ENCODE measurements at places on chromosomes 7 and 10.

- DNase-seq, result no peak
These were observed 83.8 kb downstream of the DLG5 start for GRCh38 chr10:77842652-77843212.

DNA sequence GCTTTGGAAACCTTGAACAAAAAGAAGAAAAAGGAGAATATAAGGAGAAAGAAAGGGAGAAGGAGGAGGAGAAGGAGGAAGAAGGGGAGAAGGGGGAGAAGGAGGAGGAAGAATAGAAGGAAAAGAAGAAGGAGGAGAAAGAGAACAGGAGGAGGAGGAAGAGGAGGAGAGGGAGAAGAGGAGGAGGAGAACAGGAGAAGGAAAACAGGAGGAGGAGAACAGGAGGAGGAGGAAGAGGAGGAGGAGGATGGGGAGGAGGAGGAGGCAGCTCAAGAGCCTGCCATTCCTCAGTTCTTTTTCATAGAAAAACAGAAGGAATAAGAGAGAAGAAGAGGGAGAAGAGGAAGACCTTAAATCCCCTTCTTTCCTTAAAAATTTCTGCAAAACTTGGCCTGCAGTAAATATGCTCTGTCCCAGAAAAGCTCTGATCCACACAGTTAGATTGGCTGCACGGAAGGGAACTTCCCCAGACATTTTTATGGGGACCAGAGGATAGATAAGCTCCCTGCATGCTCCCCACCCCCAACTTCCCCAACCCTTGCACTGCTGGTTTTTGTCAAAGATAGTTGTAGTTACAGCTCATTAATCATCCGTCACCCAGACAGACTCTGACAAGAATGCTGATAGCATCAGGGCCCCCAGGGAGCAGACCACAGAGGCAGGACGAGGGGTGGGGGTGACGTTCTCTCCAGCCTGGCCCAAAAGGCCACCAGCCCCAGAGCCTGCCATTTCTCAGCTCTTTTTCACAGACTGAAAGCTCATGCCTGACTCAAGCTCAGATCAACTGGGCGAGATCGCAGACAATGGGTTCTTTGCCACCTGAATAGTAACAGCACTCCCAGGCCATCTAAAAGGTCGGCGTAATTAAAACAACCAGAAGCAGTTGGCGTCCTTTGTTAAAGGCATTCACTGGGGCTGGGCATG lies 34.5 kb upstream of the LYZL1 start:
- DNase-seq, result peak; percentile 13

DNA sequence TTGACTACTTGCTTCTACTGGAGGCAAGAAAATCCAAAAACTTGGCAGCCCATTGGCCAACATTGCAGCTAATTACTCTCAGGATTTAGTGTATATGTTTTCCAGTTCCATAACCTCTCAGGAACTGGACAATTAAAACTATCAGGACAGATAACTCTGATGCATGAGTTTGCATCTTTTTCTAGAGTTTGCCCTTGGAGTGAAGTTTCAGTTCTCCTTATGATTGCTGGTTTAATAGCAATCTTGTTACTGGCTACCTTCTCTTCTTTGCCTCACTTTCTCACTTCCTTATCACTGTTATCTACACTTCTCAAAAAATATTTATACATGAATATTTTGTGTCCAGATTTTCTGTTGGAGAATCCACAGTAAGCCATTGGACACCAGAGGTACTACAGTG lies 735.9 kb downstream of the PCDH15 start:
- no peak for DNase-seq

DNA sequence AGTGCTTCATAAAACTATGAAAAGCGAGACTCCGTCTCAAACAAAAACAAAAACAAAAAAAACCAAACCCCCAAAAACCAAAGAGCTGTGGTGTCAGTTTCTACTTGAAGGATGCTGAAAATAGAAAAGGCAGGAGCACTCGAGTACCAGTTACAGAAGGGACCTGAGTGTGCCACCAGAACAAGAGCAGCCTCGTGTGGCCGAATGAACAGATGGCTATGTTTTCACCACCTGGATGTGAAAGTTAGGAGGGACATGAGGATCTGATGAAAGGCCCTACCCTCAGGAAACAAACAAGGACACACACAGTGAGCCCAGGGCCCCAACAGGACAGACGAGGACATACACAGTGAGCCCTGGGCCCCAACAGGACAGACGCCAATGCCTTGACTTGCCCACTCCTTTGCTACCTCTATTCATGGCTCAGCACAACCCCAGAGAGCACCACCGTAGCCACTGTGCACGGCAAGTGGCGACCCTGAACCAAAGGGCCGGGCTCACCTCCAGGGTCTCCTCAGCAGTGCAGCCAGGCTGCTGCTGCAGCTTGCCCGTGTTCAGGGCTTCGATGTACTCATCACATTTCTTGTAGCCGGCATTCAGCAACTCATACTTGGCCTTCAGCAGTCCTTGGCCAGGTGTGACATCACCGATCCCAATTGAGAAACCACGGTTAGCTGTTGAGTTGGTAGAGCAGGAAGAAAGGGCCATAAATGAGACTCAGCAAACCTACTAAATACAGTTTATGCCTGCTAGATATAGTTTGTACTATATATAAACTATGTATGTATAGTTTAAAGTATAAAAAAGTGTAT lies 24.9 kb downstream of the POLR3A start:
- no peak for DNase-seq

DNA sequence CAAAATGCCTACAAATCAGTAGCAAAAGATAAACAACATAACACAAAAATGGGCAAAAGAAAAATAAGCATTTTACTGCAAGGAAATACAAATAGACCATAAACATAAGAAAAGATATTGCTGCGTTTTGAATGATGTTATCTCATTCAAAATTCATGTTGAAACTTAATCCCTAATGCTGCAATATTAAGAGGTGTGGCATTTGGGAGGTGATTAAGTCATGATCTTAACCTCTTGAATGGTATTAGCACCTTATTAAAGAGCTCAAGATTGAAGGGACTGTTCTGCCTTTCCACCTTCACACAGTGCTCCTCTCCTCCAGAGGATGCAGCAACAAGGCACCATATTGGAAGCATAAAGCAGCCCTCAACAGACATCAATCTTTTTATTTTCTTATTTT lies 12.4 kb upstream of the TNKS2 start:
- DNase-seq, result no peak

GRCh38 chr7:156096771-156097538 lies 284.7 kb upstream of the SHH start:
- peak; percentile 82 for DNase-seq

DNA sequence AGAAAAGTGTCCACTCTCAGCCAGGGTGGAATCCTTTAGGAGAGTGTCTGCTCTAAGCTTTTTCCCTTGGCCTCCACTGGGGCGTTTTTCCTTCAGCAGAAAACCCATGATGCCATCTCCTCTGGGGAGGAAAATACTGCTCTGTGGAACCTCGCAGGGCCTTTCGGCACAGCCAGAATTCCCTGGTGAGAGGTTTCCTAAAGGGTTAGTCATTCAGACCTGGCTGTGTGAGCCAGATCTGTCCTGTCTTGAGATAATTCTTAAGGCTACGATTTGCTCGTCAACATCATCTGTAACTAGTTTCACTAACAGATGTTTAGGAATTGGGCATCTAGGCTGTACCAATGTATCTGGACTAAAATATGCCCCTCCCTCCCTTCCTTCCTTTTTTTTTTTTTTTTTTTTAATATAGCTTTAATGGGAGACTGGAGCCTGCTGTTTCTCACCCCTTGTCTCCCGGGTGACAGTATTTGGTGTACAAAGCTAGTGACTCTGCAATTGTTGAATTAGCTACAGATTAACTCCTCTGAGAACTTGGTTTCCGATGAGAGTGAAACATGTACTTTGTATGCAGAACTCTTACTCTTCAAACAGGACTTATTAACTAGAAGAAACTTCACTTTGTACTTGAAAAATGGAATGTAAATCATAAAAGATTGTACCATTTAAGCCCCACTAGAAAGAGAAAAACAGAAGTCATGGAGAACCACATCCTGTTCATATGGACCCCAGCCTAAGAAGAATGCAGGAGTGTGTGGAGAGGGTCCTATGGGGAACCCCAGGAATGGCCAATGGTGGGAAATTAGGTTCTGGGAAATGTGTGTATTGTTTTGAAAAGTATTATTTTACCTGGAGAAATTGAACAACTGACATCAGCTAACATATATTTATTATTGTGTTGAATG lies 230.9 kb downstream of the CAMK1D start:
- DNase-seq, result peak; percentile 89
